SK-N-SH (cell line): ENCODE measurements at places on chromosomes 2 and 18.

GRCh38 chr2:134410831-134411231 lies 157.0 kb downstream of the MGAT5 start:
- no peak overlapping the region for H3K4me3 ChIP-seq
- peak overlapping the region; percentile 97 for H3K27ac ChIP-seq
- no peaks in the 10 kb centered on the region for H3K36me3 ChIP-seq
- no peak for DNase-seq

DNA sequence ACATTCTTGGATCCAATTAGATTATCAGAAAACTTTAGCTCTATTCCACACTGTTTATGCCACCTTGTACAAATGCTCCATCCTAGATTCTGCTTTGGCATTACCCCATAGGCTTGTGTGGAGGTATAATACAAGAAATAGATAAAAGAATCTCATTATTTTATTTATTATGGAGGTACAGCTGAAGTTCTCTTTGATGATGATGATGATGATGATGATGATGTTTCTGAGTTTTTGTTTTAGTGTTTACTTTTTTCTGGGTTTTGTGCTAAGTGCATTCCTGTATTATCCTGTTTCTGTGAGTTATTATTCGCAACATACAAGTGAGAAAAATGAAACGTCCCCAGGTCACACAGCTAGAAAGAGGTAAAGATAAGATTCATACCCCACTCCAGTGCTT lies 43.4 kb downstream of the ANXA4 start:
- H3K4me1 ChIP-seq = no peaks in the 10 kb centered on the region; the same call in 1 of the 2 replicates
- no peak for DNase-seq
- no peak overlapping the region for H3K4me3 ChIP-seq
- H3K36me3 ChIP-seq = peaks cover 10% of the 10 kb centered on the region
- no peak overlapping the region for H3K27ac ChIP-seq
- H3K27me3 ChIP-seq = no peaks in the 10 kb centered on the region

GRCh38 chr2:120653871-120654270 lies 81.8 kb upstream of the GLI2 start:
- H3K36me3 ChIP-seq = no peaks in the 10 kb centered on the region
- H3K4me3 ChIP-seq = no peak overlapping the region
- DNase-seq = no peak
- no peak overlapping the region for H3K27ac ChIP-seq
- H3K27me3 ChIP-seq = no peaks in the 10 kb centered on the region

DNA sequence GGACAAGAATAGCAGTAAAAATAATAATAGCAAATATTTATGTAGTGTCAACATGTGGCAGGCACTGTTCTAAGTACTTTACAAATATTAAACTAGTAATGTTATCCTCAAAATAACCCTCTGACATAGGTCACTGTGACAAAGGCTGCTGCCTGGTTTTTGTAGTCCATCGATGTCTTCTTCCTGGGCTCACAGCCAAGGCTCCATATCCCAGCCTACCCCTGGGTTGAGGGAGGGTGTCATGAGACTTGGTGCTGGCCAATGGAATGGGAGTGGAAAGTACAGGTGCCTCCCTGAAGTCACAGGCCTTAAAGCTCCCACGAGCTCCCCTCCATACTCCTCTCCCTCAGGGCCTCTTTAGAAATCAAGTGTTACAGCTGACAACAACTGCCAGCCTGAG lies 159.3 kb downstream of the CYRIA start:
- no peak overlapping the region for H3K27ac ChIP-seq
- no peaks in the 10 kb centered on the region for H3K4me1 ChIP-seq
- DNase-seq = peak; percentile 65
- no peaks in the 10 kb centered on the region for H3K36me3 ChIP-seq
- no peak overlapping the region for H3K4me3 ChIP-seq

DNA sequence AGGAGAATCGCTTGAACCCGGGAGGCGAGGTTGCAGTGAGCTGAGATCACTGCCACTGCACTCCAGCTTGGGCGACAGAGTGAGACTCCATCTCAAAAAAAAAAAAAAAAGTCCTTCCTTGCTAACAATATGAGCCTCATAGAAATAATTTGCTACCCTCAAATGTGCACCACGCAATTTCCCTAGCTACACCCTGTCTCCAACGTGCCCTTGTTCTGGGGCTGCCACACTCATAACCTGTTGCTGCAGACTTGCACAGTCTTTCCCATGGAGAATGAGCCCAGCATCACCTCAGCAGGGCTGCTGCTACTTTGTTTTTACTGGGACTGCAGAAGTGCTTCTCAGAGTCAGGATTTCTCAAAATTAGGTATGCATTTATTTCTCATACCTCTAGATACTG lies 46.4 kb upstream of the ZNG1B start:
- H3K4me1 ChIP-seq = no peaks in the 10 kb centered on the region
- peaks cover 33% of the 10 kb centered on the region; the same call in 1 of the 2 replicates for H3K27me3 ChIP-seq
- no peak overlapping the region for H3K4me3 ChIP-seq
- H3K36me3 ChIP-seq = no peaks in the 10 kb centered on the region
- DNase-seq = no peak
